ENCODE measurements at places on chromosomes 12 and 14. TPM values are rescaled to one million over a fixed set of nuclear protein-coding genes. Genes with fewer than 3 reads are reported as not detected.

DNA sequence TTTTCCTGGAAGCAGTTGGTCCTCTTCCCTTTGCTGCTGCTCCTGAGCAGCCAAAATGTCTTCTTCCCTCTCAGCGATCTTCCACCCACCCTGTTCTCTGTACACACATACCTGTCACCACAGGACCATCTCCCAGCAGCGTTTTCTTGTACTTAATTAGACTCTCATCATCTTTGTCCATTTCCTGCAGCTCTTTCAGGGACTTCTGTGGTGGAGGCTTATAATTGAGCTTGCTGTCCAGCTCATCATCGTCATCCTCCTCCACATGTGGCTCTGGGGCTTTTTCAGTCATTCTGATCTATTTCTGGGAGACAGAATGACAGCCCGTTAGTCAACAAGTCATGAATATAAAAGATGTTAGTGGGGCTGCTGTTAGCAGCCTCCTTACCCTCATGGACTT is 11.0 kb downstream of the ARHGDIB start:
- DNase-seq = no peak

DNA sequence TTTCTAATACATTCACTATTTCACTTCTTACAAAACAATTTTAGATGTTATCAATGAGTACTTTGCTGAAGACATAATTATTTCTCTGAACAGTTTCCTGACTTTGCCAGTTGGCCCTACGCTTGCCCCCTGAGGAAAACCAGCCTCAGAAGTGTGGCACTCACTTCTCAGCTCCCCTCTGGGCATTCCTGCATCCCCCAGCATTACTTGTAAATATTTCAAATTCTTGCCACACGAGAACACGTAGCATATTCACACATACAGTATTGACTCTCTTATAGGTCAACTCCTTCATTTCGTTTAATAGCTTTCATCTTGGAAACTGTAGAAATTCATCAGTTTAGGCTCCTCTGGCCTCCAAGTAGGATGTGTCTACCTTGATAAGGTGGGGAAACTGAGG is 65.2 kb downstream of the OTX2 start:
- DNase-seq = no peak

The TEAD4 gene
- total RNA-seq = 1.00 TPM

The SERPINA9 gene
- total RNA-seq = not detected

The DIO2 gene
- total RNA-seq = not detected

- no peak for DNase-seq
Measured at GRCh38 chr14:65109357-65109756, 7.0 kb upstream of the MAX start.

- DNase-seq = no peak
Measured at GRCh38 chr12:3366451-3367110, 124.4 kb upstream of the PRMT8 start.

DNA sequence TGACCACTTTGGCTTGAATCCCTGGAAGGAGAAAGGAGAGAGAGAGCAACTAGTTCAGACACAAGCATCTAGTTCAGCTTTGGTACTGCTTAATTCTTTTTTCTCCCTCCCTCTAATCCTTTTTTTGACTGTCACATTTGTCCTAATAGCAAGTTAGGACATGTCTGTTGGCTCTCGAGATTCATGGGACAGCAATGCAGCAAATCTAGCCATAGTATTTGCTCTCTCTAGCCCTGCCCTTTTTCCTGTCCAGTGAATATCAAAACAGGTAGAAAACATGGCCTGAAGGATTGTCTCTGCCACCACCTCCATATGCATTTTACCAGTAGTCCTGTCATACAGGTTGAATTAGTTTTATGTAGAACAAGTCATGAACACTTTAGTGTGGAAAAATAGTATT is 116.4 kb downstream of the PTPRB start:
- no peak for DNase-seq

- DNase-seq = no peak
Measured at GRCh38 chr12:68327896-68328295, 4.3 kb downstream of the MDM1 start.

Data from activated CD4-positive, alpha-beta T cell treated with anti-CD3 and anti-CD28 coated beads, Interleukin-2, amount 10 ng/mL, durations not matched to agents 7 days and 5 days (primary cell).